ENCODE measurements at places on chromosomes 6 and 20.

- no peak for DNase-seq
Measured at GRCh38 chr20:38159566-38159956, 5.5 kb downstream of the TGM2 start.

DNA sequence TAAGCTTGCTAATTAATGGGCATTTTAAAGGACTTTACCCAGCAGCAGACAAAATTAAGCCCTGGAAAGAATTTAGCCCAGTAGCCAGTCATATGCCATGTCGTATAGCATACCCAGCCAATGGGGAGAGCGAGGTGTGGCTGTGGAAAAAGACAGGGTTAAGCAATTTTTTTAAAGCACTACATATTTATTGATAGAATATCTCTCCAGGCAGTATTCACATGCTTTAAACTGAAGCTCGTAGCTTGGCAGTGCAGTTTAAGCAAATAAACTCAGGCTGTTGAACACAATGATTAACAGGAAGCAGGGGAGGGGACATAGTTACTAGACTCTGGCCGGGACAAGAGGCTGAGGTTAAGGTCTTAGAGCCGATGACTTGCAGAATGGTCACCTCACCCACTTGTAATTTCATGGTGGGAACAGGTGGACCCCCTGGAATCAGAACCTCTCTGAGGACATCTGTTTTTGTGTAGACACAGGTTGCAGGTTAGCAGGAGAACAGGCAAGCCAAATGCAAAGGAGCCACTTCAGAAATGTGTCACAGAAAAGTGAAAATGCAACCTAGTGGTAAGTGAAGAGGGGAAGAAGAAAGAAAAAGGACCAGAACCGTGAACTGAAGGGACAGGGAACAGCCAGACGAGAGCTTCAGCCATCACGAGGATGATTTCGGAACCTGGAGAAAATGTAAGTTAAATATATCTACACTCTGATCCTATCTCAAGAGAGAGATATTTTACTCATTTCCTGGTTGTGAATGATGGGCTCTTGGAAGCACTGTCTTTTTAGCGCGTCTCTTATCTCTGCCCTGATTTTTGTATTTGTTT is 7.2 kb downstream of the GCNT2 start:
- DNase-seq: no peak

- DNase-seq: no peak
Measured at GRCh38 chr6:7703148-7703680, 22.7 kb upstream of the BMP6 start.

GRCh38 chr6:68108233-68108835 is 526.7 kb upstream of the ADGRB3 start:
- no peak for DNase-seq

DNA sequence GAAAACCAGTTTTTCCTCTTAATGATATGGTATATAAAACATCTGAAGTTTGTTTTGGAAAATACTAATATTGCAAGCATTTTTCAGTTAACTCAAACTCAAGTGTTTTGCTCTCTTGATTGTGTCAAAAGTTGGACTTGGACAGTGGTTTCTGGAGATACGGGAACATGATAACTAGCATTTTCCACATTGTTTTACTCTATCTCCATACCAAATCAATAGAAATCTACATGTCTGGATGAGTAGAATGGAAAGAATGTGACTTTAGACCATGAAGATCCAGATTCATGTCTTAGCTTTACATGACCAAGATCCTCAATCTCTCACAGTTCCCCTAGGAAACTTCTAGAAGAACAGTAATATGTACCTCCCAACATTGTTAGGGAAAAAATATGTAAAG is 22.2 kb upstream of the FBXO30 start:
- DNase-seq: no peak

GRCh38 chr6:6395581-6396197 is 75.2 kb upstream of the F13A1 start:
- DNase-seq: no peak

GRCh38 chr6:26204332-26205160 is 117.3 kb downstream of the HFE start:
- DNase-seq: peak; percentile 94

All from hypothalamus (tissue), 51 donors.